Activated T-cell treated with anti-CD3 and anti-CD28 coated beads, Interleukin-2, amount 50 U/mL, for 72 hours (primary cell): ENCODE measurements at places on chromosomes 5 and 9.

DNA sequence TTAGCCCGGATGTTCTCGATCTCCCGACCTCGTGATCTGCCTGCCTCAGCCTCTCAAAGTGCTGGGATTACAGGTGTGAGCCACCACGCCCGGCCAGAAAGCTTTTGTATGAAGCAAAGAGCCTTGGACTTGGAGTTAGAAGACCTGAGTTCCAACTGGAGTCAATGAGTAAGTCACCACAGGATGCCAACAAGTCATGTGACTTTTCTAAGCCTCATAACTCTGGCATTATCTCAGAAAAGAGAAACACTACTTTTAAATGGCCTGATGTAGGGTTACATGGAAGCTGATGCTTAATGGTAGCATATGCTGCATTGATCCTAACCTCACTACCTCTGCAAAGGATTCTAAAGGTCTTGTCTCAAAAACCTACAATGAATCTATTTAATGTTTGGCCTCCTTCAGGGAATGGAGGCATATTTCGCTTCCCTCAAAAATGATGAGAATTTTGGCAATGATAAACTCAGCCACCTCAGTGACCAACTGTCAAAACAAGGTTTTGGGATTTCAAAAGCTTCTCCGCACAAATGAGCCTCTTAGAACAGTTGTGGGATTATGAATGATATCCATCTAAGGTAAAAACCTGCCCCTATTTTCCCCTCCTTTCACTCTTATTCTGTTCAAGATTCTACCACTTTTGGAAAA is 236.8 kb downstream of the ACTL7B start:
- no peak overlapping the region for H3K27ac ChIP-seq
- H3K36me3 ChIP-seq = no peaks in the 10 kb centered on the region
- H3K27me3 ChIP-seq = no peaks in the 10 kb centered on the region
- no peak overlapping the region for H3K4me3 ChIP-seq
- no peaks in the 10 kb centered on the region for H3K4me1 ChIP-seq
- no peak for DNase-seq

DNA sequence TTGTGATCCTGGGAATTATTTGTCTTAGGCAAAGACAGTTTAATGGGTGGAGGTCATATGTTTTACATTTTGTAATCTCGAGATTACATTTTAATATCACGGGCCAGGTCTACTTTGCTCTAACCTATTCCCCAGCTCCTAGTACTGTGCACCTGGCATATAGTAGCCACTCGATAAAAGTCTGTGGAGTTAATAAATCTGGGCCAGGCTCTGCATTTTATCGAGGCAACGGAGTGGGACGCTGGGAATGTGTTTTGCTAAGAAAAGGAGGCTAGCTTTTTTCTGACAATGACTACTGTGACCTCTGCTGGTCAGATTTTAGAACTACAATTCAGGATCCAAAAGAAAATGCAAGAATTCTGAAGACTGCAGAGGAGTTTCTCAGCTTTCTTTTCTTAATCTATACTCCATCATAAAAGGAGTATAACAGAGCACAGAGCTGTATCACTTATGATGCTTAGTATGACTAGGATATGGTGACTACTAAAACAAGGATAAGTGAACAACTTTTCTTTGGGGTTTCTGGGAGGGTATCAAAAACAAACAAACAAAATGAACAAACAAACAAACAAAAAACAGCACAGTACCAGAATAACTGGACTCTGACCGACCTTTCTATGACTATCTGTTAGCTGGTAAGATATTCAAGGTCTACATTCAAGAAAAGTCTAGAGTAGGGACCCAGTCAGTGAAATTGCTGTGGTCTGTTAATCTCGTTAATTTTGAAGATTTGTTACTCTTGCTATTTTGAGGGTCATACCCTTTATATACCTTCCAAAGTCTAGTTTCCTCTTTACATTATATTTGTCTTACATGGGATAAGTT is 46.1 kb upstream of the CER1 start:
- no peak overlapping the region for H3K4me3 ChIP-seq
- no peaks in the 10 kb centered on the region for H3K4me1 ChIP-seq
- DNase-seq = no peak

DNA sequence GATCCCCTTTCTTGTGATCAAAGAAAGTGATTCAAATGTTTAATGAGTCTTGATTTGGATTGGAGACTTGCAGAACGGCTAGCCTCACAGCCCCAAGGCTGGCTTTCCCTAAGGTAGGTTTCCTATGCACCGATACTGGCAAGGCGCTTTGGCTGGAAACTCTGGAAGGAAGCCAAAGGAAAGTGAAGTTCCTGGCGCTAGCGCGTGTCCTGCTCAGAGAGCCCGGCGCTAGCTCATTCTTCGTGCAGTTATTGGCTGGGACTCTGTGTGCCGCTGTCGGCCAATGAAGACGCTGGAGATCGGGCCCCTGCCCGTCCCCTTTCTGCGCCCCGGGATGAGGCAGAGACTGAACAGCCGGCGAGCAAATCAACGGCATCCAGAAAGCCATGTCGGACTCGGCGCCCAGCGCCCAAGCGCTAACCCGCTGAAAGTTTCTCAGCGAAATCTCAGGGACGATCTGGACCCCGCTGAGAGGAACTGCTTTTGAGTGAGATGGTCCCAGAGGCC is at the start of gene PCDHGC3:
Gene PCDHGC3 (plus strand): TSS at position 342 of the 507 bp plus-strand sequence. CDS start 151 bp downstream, at position 493.
- peak; percentile 64 for DNase-seq
- peaks cover 3% of the 10 kb centered on the region for H3K36me3 ChIP-seq
- peaks cover 52% of the 10 kb centered on the region for H3K27me3 ChIP-seq
- H3K27ac ChIP-seq = peak within 1 kb of the TSS; percentile 2

GRCh38 chr5:150144246-150144801 is 11.3 kb downstream of the PDGFRB start:
- no peaks in the 10 kb centered on the region for H3K4me1 ChIP-seq
- no peaks in the 10 kb centered on the region for H3K36me3 ChIP-seq
- H3K27me3 ChIP-seq = no peaks in the 10 kb centered on the region
- H3K4me3 ChIP-seq = no peak overlapping the region

DNA sequence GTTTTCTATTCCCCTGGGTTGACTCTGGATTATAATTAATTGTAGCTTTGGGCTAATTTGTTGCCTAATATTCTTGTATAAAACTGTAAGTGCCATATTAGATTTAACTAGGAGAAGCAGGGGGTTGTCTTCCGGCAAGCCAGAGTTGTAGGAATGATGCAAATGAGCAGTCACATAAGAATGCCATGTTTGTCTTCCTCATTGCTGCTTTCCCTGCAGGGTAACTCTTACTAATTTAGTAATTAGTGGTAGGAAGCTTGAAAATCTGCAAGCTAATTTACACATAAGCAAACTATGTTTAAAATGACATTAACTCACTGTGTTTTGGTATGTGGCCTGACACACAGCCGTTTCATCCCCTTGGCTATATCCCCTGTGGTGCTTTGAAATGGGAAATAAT is 527.8 kb downstream of the KCTD16 start:
- DNase-seq = no peak
- no peaks in the 10 kb centered on the region for H3K36me3 ChIP-seq
- no peak overlapping the region for H3K4me3 ChIP-seq
- H3K4me1 ChIP-seq = no peaks in the 10 kb centered on the region

GRCh38 chr9:88544245-88544644 is 9.3 kb downstream of the NXNL2 start:
- no peak overlapping the region for H3K4me3 ChIP-seq
- H3K4me1 ChIP-seq = no peaks in the 10 kb centered on the region
- no peaks in the 10 kb centered on the region for H3K36me3 ChIP-seq
- H3K27ac ChIP-seq = no peak overlapping the region
- DNase-seq = no peak

GRCh38 chr9:83061990-83062650 is 822 bp downstream of the RASEF start:
- no peak overlapping the region for H3K4me3 ChIP-seq
- H3K27ac ChIP-seq = no peak overlapping the region
- no peaks in the 10 kb centered on the region for H3K4me1 ChIP-seq
- H3K36me3 ChIP-seq = peaks cover 1% of the 10 kb centered on the region
- DNase-seq = no peak
- H3K27me3 ChIP-seq = peaks cover 45% of the 10 kb centered on the region
